ENCODE measurements at places on chromosomes 5 and 9.

DNA sequence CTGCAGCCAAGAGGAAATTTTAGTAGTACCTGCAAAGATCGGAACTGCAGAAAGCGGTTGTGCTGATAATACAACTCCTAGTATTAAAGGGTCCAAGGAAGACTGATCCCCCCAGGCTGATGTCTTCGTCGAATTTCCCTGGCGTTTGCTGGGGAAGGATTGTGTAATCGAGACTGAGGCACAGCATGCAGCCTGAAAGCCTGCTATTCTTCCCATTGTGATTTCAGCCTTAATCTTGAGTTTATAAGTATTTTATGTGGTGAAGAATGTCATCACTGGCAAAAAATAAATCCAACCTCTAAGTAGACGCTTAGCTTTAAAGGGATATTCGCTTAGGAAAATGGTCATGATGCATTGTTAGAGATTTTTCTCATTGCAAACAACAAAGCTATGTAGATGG, 21.3 kb upstream of the LMX1B start:
- DNase-seq: no peak

DNA sequence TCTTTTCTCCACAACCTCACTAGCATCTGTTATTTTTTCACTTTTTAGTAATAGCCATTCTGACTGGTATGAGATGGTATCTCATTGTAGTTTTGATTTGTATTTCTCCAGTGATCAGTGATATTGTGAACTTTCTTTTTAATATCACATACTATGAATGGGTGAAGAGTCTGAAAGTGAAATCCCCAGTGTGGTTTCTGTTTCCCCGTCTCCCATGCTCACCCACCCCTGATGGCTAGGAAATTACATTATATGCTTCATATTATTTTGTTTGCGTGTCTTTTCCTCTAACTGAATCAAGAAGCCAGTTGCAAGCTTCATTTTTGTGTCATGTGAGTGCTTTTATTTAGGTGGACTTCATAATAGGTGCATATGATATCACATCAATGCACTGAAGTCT, 171.1 kb downstream of the ARHGAP26 start:
- no peak for DNase-seq

DNA sequence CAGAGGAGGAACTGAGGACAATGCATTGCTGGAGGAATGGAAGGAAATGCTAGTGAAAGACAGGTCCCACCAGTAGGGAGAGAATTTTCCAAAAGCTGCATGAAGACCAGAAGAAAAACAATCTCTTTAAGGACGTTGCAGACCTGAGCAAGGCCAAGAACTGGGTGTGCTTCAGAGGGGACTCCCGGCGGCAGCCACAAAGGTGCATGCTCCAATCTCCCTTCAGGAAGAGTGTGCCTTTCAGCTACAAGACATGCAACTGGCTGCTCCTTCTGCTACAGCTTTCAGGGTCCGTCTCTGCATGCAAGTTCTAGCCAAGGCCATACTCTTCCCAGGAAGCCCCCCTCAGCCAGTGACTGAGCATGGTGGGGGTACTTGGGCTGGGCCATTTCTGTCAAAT, 62.9 kb downstream of the SFXN1 start:
- no peak for DNase-seq

GRCh38 chr9:101673642-101674041, 64.8 kb downstream of the GRIN3A start:
- DNase-seq: no peak

DNA sequence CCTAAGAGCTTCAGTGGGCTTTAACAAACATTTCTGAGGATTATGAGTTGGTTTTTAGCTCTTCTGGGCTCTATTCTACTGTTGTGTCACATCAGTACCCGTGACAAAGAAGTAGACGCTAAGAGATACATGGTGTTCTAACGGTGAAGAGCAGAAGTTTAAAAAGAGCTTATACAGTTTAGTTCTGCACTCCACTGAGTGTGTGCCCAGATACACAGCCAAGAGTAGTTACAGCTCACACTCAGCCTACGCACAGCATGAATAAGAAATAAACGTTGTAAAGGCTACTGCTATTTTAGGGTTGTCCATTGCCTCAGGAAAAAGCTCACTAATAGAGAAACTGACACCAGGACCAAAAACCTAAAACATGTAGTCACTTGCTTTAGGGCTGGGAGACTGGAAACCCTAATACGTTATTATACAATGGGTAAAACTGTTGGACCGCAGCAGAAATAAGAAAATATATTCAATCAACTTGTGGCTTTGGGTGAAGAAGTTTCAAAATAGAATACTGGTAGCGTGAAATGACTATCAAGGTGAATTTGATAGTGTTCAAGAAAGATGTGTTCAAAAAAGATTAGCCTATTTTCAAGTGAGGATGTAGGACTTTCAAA, 34.7 kb downstream of the PSIP1 start:
- DNase-seq: no peak

DNA sequence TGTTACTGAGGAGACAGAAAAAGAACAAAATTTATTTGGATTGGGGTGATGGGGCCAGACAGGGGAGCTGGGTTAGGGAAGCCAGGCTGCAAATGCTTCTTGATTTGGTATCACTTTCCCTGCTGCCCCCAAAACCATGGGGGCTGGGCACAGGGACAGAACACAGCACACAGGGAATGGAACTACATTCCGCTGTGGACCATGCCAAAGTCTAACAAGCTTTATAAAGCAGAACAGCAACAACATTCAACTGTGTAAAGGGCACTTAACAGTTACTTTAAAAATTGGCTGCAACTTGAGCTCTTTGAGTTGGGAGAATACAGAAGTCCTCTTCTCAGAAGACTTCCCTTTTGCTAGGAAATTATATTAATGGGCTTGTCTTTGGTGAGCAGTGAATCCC, 23.8 kb downstream of the C5orf58 start:
- no peak for DNase-seq

DNA sequence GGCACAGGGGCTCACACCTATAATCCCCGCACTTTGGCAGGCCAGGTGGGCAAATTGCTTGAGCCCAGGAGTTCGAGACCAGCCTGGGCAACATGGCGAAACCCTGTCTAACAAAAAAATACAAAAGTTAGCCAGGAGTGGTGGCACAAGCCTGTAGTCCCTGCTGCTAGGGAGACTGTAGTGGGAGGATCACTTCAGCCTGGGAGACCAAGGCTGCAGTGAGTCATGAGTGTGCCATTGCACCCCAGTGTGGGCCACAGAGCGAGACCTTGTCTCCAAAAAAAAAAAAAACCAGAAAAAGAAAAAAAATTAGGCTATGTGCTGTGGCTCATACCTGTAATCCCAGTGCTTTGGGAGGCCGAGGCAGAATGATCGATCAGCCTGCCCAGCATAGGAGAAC, 58.5 kb upstream of the EIF4EBP3 start:
- DNase-seq: no peak

DNA sequence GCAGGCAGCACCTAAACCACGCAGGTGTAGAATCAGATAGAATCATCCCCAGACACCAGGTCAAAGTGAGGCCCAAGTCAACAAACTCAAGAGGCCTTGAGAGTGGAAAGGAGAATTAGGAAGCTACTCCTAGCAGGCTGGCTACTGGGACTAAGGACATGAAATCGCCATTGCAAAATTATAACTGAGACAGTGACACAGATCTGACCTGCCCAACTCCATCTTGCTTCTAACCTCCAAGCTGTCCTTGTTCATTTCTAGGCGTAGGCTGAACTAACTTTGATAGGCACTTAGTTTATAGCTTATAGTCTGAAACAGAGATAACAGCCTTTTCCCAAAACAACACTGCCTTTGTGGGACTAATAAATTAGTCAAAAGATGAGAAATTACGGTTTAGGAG, 52.8 kb downstream of the ACTL7B start:
- DNase-seq: no peak

- DNase-seq: no peak
Observed at GRCh38 chr9:121634329-121635261, 16.8 kb upstream of the DAB2IP start.

- DNase-seq: peak; percentile 68
Observed at GRCh38 chr5:172173564-172174153, 14.4 kb downstream of the STK10 start.

DNA sequence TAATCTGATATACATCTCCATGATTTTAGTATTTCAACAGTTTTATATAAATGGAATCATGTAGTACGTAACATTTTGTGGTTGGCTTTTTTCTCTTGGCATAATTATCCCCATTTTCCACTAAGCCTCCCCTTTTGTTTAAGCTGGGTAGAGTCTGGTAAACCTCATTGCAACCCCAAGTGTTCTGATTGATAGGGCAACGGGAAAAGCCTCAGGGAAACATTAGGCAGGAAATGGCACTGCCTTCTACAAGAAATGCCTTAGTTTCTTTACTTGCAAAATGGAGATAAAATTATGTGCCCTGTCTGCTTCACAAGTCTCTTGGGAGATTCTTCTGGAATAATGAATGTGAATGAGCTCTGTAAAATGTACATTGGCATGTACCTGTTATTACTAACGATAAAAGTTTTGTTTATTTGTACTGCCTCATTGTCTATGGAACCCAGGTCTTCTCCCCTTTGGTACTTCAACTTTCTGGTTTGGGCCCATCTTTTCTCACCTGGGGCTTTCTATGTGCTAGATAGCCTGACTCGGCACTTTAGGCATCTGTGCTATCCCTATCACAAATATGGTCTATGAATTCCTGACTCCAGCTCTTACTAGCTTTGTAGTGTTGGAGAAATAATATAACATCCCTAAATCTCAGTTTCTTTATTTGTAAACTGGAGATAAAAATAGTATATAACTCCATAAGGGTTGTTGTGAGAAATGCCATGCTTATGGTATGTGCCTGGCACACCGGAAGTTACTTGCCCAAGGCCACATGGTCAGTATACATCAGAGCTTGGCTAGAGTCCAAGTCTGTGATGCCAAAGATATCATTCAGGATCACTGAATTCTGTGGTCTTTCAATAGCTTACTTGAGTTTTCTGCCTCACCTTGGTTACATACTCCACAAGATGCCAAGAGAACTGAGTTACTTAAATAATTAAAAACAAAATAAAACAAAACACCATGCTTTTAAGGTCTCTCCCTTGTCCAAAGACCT, 48.2 kb upstream of the ZNF169 start:
- no peak for DNase-seq

DNA sequence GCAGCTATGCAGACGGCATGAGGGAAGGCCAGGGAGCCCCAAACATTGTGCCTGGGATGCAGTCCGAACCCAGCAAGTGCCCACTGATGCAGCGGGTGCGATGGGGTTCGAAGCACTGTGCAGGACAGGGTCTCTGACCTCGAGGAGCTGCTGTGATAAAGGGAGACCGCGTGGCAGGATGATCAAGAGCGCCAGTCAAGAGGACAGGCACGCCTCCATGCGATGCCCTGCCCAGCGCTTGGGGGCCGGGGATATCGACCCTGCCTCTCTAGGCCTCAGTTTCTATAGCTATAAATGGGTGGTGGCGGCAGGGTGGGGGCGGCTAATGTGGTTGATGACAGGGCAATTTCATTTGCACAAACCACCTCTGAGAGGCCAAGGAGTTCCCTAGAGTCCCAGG, 84.7 kb upstream of the BARHL1 start:
- DNase-seq: no peak

GRCh38 chr5:132227485-132228240, at the start of gene P4HA2:
P4HA2 (minus strand) TSS chr5:132227853; CDS start chr5:132218626, 9,227 bp downstream.
- peak; percentile 29 for DNase-seq

DNA sequence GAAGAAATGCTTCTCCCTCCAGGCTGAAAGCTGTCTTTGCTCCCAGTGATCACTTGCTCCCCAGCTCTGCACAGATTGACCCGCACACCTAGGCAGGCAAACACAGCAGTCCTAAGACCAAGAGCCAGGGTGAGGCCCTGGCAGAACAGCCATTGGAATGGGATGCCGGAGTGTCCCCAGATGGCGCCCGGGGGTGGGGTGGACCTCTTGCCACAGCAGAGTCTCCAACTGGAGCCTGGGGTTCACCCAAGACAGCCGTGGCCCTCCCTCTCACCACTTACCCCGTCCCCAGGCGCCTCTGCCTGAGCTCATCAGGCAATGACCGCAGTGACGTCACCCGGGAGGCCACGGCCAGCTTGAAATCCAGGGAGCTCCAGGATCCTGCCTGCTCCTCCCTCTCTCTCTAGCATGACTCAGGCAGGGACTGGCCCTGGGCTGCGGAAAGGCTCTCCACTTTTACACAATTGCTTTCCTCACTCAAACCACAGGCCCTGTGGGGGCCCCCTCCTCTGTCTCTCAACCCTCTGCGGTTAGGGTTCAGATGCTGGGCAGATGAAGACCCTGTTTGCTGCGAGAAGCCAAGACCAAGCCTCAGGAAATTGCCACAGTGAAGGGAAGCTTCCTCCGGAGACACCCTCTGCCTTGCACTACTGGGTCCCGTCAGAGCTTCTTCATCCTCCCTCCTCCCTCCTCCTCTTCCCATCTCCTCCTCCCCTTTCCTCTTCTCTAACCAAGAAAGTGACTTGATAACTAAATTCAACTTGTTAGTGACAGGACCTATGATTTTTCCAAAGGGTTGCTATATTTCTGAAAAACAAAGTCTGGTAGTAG, 24.3 kb upstream of the PTGES start:
- peak; percentile 27 for DNase-seq

GRCh38 chr5:148206620-148207019, 3.8 kb downstream of the SPINK6 start:
- no peak for DNase-seq

DNA sequence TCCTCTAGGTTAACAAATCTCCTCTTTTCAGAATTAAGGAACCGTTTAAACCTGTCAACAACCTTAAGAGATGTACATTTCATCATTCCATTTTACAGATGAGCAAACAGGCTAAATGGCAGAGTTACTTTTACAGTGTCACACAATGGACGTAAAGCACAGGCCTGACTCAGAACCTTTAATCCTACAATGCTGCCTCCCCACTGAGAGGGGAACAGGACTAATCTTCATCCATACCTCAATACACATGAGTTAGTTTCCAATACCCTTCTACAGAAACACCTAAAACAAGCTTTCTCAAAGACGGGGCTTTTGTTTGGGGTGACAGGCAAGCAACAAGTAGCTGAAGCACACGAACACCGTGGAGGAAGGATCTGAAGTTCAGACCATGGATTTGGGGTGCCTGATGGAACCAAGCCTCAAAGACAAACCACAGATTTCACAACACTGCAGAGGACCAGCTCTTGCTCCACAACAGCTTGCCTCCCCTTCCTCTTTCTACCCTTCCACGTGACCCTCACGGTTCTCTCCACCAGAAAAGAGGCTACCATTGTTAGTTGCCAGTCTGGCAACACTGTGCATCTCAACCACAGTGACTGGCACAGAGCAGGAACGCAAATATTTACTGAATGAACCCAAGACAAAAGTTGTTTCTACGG, 1.8 kb downstream of the RNF130 start:
- DNase-seq: no peak

GRCh38 chr9:113979343-113980127, 98.6 kb downstream of the AMBP start:
- DNase-seq: no peak

DNA sequence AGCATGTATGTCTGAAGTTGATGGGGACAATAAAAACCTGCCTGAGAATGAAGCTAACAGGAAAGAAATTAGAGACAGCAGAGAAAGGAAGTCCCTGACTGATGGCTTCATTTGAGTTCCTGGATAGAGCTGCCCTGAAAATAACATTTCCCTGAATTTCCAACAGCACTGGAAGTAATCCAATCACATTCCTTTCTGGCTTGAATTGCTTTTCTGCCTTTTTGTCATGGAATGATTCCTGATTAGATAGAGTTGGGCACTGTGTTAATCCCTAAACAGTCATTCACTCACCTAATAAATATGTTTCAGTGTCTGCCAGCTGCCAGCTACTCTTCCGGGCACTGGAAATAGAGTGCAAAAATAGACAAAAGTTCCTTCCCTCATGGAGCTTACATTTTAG, 30.0 kb upstream of the SH3RF2 start:
- DNase-seq: no peak
